HFFc6 (cell line): ENCODE measurements at places on chromosomes 5 and 9. TPM values are rescaled to one million over a fixed set of nuclear protein-coding genes. Genes with fewer than 3 reads are reported as not detected.

N4BP3 gene
- total RNA-seq = 0.02 to 0.06 TPM in 2 of 3 replicates, not detected in the other

DNA sequence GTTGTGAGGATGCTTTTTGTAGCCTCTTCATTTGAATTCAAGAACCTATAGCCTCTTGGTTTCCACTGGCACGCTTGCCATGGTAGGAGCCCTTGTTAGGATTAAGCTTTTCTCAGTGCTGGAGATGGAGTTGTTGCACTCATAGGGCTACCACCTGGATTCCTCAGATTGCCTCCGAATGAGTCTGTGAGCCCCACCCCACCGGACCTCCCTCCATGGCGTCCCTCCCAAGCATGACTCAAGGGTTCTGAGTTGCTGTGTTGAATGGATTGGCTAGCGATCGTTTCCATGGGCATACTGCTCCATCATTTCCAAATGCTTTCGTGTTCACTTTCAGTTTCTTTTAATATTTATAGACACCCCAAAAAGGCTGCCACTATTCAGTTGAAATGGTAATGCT is 69.9 kb downstream of the DAPK1 start:
- H3K4me3 ChIP-seq = no peak overlapping the region
- H3K27ac ChIP-seq = no peak overlapping the region
- H3K27me3 ChIP-seq = peaks cover 5% of the 10 kb centered on the region; the same call in 1 of the 2 replicates
- no peaks in the 10 kb centered on the region for H3K36me3 ChIP-seq
- DNase-seq = no peak

DNA sequence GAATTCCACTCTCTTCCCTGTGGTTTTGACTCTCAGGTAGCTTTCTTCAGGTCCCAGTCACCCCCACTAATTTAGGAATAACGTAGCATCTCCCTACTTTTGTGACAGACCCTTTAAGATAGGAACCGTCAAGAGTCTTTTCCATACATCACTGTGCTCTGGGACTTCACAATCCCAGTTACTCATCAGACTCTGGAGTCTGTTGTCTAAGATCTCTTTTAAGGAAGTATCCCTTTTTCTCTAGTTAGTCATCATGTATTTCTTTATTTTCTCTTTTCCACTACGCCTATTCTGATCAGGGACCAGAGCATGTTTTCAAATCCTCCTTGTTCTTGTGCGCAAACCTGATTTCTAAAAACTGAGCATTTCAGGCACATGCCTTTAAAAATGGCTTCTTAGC is 143.0 kb downstream of the GOLPH3 start:
- H3K4me1 ChIP-seq = peaks cover 79% of the 10 kb centered on the region
- peak overlapping the region; percentile 56 for H3K4me3 ChIP-seq
- no peaks in the 10 kb centered on the region for H3K36me3 ChIP-seq
- peak; percentile 23 for DNase-seq

DNA sequence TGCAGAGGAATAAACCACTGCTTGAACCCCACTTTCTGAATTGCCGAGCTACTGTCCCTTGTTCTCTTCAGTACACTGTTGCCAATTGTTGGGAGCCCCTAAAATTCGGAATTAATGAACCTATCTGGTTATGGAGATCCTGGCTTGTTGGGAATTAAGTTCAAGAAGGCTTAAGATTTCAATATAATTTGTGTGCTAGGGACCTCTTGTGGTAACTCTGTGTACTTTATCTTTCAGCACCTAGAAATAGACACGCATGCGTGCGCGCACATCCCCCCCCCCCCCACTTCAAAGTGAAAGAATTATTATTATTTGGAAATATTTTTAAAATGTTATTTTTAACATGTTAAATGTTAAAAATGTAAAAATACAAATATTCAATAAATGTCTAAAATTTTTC is 53.3 kb upstream of the FAM169A start:
- H3K27ac ChIP-seq = no peak overlapping the region
- H3K36me3 ChIP-seq = no peaks in the 10 kb centered on the region
- DNase-seq = peak; percentile 56
- H3K4me1 ChIP-seq = peaks cover 14% of the 10 kb centered on the region

- peak; percentile 58 for DNase-seq
- peak overlapping the region; percentile 56; the same call in 1 of the 2 replicates for H3K4me3 ChIP-seq
- H3K27ac ChIP-seq = peak overlapping the region; percentile 76; the same call in 1 of the 2 replicates
- peaks cover 49% of the 10 kb centered on the region for H3K4me1 ChIP-seq
- peaks cover 1% of the 10 kb centered on the region; the same call in 1 of the 2 replicates for H3K27me3 ChIP-seq
- H3K36me3 ChIP-seq = no peaks in the 10 kb centered on the region
These were observed 297.1 kb downstream of the KCTD16 start for GRCh38 chr5:144467792-144468191.

GRCh38 chr5:126869005-126869451 is 92.1 kb downstream of the LMNB1 start:
- peaks cover 5% of the 10 kb centered on the region; the same call in 1 of the 2 replicates for H3K36me3 ChIP-seq
- no peaks in the 10 kb centered on the region for H3K27me3 ChIP-seq
- peak overlapping the region; percentile 61 for H3K4me3 ChIP-seq

GRCh38 chr9:73806876-73807275 is 655.2 kb downstream of the ANXA1 start:
- no peak overlapping the region for H3K27ac ChIP-seq
- H3K4me1 ChIP-seq = no peaks in the 10 kb centered on the region
- H3K27me3 ChIP-seq = no peaks in the 10 kb centered on the region
- DNase-seq = no peak
- no peaks in the 10 kb centered on the region; the same call in 1 of the 2 replicates for H3K36me3 ChIP-seq
